ENCODE measurements at places on chromosomes 3 and 15.
A peak's percentile ranks its signal among the peaks of the same experiment; 100 is the strongest.

- peak; percentile 71 for DNase-seq
Observed at GRCh38 chr3:158471639-158472294, 99.2 kb upstream of the MLF1 start.

DNA sequence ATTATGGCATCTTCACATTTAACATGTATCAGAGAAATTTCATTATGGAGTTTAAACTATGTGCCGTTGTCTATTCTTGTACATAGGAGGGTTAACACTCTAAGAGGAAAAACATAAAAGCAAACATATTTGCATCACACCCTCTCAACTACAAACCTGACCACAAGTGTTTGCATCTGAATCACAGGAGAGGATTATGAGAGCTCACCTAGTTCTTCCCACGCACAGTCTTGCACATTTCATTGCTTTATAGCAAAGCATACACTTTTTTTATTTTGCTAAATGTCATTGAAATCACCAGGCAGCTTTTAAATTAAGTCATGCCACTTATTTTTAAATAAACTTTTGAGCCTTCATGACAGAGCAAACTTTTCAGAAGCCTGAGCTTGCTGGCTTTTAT lies 12.5 kb downstream of the TRAT1 start:
- no peak for DNase-seq

GRCh38 chr3:190810957-190811356 lies 51.5 kb downstream of the GMNC start:
- no peak for DNase-seq

- DNase-seq = no peak
Observed at GRCh38 chr15:64146885-64147681, 4.4 kb upstream of the SNX22 start.

- no peak for DNase-seq
Observed at GRCh38 chr3:16224325-16224724, 40.4 kb downstream of the DPH3 start.

DNA sequence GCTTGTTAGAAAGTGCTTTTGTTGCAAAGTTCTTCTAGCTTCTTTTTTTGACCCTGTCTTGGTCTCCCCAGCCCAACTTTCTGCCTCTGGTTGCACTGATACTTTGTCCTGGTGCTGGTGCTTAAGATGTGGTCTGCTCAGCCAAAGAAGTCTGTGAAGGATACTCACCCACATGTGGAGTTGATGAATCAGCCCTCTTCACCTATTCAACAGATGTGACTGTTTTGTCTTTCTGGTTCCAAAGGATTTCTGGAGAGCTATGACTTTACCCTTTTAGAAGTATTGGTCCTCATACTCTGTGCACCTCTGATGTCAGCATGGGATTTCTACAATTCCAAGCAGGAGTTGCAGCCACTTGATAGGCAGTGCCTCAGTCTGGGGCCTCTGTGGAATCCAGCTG lies 84.1 kb downstream of the PCCB start:
- DNase-seq = no peak

DNA sequence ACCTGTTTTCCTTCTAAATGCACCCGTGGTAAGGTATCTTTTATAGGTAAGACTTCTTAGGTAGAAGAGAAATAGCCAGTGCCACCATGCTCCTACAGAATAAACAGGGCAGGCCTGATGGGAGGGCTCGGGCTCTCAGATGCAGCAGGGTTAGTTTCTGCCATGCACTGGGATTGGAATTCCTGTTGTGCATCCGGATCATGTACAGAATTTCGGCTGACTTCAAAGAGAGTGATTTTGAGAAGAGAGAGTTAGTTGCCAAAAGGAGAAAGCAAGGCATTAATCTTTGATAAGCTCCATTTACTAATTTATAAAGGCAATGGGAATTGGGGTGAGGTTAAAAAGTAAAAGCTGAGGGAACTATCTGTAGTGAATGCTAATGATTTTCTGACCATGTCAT lies 211.2 kb downstream of the WDR72 start:
- no peak for DNase-seq

DNA sequence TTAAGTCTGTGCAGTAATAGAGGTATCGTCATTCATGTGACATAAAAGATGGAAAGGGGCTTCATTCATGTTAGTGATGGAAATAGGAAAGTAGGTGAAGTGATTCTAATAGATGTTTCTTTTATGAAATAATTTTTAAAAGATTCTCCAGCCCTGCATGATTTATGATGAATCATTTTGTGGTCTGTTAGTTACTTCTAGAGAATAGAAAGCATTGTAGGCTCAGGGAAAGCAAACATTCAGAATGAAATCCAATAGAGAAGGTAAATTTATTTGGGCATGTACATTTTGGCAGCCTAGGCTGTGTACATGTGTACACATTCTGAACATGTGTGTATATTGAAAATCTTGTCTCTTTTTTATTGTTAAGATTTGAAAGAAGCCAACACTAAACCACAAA lies 23.1 kb downstream of the PPARG start:
- no peak for DNase-seq

DNA sequence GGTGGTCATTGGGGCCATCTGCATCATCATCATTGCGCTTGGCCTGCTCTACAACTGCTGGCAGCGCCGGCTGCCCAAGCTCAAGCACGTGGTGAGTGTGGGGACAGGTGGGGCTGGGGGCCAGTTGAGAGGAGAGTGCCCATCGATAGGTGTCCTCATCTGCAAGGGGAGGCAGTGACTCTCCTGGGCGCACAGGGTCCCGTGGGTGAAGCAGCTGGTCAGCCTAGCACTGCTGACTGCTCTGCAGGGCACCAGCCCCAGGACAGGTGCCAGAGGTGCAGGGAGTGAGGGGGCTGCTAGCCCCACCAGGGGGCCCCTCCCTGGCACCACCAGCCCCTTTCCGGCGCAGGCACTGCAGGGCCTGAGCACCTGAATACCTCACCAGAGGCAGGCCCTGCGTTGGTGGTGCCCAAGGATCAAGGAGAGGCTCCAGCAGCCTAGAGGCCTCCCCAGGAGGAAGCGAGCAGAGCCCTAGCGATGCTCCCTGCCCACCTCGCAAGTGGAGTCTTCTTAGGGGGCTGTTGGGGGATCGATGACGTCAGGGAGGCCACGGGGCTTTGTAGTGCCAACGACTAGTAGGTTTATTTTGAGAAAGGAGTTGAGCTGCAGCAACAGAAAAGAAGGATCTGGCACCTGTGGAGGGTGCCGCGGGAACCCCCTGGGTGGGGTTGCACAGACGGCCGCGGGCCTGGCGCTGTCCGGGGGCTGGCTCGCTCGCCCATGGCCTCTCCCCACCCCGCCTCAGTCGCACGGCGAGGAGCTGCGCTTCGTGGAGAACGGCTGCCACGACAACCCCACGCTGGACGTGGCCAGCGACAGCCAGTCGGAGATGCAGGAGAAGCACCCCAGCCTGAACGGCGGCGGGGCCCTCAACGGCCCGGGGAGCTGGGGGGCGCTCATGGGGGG lies 976 bp upstream of the ABTB1 start:
- DNase-seq = no peak

GRCh38 chr3:54307566-54308180 lies 185.3 kb downstream of the CACNA2D3 start:
- no peak for DNase-seq

DNA sequence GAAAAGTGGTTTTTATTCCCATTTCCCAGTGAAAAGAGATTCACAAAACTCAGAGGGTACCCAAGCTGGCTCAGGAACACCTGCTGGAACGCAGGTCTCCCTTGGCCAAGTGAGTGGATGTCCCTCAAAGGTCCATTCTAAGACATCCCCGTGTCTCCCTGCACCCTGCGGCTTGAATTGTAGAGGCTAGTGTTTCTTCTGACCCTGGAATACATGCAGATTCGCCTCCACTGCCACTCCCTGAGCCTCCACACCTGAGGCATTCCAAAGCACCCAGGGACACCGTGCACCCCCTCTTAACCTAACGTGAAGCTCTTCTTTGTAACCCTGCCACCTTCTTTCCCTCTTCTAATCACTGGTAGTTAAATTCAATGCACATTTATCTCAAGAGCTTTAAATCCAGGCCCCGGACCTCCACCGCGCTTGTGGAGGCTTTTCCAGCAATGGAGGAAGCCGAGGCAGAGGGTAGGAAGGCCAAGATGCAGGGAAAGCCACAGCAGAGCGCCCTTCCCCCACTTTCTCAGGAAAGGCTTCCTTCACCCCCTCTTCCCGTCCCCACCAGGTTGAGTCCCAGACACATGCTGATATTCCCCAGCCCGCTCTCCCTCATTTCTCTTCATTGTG lies 590 bp upstream of the ITGA11 start:
- DNase-seq = no peak

DNA sequence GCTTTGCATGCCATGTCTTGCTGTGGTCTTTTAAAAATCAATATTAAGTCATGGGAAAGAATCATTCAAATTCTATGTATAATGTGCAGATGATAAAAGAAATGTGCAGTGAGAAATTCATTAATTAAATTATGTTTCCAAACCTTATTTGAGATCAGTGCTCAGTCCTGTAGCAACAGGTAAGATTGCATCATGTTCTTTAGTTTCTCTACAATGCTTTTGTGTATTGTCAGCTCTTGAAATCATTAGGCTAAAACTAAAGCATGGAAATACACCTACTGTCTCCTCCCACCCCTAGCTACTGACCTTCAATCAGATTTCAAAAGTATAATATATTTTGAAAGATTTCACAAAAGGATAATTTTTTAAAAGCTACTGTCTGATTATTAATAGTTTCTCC lies 612.7 kb downstream of the ROBO2 start:
- no peak for DNase-seq

GRCh38 chr3:42182555-42182954 lies 83.4 kb downstream of the CCK start:
- DNase-seq = no peak

- no peak for DNase-seq
Observed at GRCh38 chr15:98906712-98907083, 100.9 kb downstream of the PGPEP1L start.

GRCh38 chr15:41919954-41920538 lies 26.2 kb upstream of the SPTBN5 start:
- no peak for DNase-seq

GRCh38 chr15:78437107-78437761 lies 782 bp upstream of the IREB2 start:
- peak; percentile 32 for DNase-seq

GRCh38 chr3:4600493-4600892 lies 107.3 kb downstream of the ITPR1 start:
- no peak for DNase-seq

- no peak for DNase-seq
Observed at GRCh38 chr3:877001-877400, 215.8 kb upstream of the CNTN6 start.

- DNase-seq = no peak
Observed at GRCh38 chr3:43584043-43584826, 37.6 kb downstream of the ANO10 start.

DNA sequence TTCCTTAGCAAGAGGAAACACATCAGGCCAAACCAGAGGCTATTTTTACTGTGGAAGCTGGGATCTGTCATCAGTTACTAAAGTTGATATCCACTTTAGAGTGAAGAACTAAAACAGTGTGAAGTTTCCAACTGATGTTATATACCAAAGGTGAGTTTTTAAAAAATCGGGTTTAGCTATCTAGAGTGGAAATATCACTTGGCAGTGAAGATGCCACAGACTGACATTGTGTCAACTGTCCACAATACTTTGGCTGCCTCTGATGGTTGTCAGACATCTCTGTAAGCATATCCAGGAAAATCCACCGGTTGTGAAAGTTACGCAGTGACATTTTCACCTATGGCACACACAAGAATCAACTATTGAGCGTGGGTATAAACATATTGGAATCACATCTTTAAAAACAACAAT lies 9.2 kb downstream of the ZIC1 start:
- no peak for DNase-seq

DNA sequence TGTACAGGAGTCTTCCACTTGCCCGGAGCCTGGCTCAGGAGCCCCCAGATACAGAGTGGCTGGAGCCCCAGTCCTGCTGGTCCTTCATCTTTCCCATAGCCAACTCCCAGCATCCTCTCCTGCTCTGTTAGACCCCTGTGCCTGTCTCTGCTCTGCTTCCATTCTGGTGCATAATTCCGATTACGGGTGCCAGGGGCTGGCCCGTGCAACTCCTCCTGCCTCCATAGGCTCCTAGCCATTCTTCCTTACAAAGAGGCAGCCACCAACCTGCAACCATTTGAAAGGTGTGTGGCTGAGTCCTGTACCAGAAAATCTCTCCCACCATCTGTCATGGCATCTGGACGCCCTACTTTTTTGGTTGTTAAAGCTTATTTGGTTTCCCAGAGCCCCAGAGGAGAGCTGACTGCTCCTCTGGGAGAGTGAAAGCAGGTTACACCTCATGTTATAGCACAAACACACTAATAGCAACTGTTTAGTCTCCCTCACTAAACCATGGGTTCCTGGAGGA lies 5.2 kb upstream of the RAD18 start:
- DNase-seq = no peak

DNA sequence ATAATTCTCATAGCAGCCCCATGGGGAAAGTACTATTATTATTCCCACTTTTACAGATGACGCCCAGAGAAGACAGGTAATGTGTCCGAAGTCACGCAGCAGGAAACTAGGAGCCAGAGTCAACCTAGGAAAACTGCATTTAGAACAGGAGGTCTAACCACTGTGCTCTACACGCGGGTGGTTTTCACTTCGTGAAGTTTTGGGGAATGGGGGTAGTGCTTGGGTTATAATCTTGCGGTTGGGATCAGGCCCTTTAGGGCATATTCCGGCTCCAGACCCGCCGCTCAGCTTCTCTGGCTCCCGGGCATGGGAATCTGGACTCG lies 5.2 kb downstream of the TPM1 start:
- DNase-seq = no peak

- DNase-seq = no peak
Observed at GRCh38 chr3:43692971-43693370, 2.2 kb downstream of the ABHD5 start.

- no peak for DNase-seq
Observed at GRCh38 chr3:57956833-57957174, 51.4 kb upstream of the FLNB start.

GRCh38 chr3:42712344-42712648 lies 9.7 kb upstream of the HHATL start:
- no peak for DNase-seq

- no peak for DNase-seq
Observed at GRCh38 chr15:83657549-83657948, 3.6 kb downstream of the ADAMTSL3 start.

DNA sequence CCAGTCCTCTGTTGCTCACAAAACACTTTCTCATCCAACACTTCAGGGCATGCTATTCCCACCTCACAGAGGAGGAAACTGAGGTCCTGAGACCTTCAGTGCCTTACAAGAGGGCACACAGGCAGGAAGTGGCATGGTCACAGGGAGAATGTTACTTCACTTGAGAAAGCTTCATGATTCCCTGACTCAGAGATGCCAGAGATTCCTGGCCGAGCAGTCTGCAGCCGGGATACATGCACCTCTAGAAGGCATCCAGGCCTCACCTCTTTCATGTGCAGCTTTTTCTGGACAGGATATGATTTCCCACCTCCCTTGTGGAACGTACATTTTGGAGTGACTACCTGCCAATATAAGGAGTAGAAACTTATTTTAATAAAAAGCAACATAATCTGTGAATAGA lies 2.8 kb upstream of the SST start:
- no peak for DNase-seq

DNA sequence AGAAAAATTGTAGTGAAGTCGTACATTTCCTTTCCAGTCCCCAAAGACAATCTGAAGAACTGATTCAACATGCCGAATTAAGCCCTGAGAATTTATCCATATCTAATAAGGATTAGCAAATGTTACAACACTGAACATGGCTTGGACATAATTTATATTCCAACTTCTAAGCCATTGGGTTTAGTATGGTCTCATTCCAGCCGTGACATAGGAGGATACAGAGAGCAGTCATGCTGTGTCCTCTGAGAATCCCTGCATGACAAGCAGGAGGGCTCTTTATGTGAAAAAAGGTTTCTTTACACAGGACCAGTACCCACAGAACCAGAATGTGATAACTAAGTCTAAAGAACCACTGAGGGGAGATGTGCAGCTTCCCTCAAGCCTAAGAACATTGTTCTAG lies 231.9 kb upstream of the WNT5A start:
- DNase-seq = no peak

GRCh38 chr3:194443901-194444300 lies 42.9 kb downstream of the ATP13A3 start:
- no peak for DNase-seq

Data from LoVo (cell line).